Activated gamma-delta T cell treated with Interleukin-2 at 50 U/mL for 16 hours (primary cell): ENCODE measurements at places on chromosomes 2 and 18.

DNA sequence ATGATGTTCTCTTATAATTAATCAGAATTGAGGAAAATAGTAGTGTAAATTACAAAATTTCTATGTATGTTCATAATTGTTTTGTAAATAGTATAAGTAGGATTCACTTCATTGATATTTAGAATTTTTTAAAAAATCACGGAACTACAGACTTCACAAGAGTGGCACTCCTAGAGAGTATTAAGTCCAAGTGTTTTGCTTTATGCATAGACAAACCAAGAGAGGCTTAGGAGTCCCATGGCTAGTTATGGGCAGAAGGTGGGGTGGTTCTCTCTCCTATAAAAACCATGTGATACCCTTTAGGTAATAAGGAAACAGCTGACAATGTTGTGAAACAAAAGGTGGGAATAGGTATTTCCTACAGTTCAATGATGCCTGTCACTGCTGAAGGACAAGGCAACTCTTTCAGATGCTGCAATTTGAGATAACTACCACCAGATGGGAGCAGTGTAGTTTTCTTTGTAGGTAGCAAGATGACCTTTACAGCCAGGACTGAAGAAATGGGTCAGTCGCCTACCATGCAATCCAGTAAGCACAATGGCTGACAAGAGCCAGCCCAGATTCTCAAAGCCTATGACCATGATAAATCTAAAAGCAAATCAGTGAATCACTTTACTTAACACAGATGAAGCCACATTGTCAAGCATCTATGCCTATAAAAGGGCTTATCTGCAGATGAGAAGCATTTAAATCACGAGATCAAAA lies 83.9 kb downstream of the AAK1 start:
- DNase-seq = no peak

- no peak for DNase-seq
These were observed 108.7 kb downstream of the ZBTB7C start for GRCh38 chr18:48300463-48300961.

GRCh38 chr2:203650860-203651613 lies 55.4 kb upstream of the CD28 start:
- no peak for DNase-seq

DNA sequence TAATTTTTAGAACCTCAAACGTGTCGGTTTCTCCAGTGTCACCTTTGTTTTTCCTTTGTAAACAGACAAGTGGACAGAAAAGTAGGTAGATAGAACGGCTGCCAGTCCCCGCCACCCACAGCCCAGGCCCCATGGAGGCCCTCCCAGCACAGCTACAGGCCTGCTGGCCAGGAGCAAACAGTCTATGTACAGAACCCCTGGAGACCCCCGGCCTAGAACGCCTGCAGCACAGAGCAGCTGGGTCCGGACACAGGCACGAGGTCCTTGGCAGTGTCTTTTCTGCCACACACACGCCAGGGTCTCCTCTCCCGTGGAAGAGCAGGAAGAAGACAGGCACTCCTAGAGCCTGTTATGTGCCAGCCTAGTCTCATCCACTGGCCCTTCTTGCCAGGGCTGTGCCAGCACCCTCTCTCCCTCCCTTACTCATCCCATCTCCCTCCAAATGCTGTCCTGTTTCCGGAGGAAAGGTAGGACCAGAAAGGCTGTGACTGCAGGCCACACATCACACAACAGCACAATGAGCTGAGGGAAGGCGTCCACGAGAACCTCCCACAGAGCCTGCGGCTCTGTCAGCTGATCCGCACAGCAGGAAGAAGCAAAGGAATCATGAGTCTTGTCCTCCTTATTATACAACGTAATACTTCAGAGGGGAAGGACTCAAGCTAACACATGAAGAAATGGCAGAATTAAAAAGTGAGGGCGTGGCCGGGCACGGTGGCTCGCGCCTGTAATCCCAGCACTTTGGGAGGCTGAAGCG lies 7.7 kb downstream of the DTYMK start:
- DNase-seq = no peak

DNA sequence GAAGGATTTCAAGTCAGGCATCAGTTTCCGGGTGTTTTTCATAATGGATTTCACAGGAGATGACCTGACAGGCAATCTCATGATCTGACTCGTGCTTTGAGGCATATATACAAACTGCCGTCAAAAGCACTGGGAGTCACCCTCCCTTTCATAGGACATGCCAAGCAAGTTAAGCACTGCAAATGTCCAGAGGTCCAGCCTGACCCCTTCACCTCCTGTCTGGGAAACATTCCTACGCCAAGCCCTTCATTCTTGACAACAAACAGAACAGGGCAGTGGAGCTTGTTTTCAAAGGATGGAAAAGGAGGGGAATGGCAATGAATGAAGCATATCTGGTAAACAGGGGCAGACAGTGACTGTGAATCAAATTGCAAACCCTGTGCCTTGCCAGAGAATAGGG lies 963.6 kb downstream of the BCL11A start:
- no peak for DNase-seq

DNA sequence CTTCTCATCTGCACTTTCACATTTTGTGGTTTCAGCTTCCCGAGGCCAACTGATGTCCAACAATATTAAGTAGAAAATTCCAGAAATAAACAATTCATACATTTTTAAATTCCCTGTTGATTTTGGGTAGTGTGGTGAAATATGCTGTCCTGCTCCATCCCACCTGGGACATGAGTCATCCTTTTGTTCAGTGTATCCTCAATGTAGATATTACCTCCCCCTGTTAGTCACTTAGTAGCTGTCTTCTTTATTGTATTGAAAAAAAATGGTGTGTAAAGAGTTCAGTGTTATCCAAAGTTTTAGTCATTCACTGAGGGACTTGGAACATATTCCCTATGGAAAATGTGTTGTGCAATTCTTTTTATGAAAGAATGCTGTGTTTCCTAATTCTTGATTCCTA lies 348.1 kb downstream of the SOCS6 start:
- DNase-seq = no peak

DNA sequence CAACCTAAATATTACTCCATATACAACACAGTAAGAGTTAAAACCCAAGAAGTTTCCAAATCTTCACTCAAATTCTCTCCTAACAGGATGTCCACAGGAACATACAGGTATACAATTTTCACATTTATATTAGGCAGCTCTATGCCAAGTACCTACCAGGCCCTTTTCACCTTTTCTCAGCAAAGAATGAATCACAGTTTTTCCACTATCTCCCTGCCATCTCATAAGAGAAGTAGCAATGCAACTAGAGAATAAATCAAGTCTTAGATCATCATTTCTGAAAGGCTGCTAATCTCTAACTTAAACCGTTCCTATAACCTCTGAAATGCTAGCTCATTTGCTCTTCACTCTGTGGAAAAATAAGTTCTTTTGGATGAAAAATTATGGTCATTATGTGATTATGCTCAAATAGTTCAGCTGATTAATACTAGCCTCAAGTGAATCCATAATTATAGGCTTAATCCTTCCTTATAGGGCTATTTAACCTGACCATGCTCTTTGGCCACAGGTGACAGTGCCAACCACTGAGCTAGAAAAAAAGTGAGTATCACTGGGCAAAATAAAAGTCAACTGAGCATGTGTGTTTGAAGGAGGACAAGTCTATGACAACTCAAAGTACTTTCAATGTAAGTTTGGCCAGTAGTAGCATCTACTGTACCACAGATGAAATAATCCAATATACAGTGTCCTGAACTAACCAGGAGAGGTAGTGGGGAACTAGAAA lies 79.7 kb downstream of the COBLL1 start:
- no peak for DNase-seq

- no peak for DNase-seq
These were observed 45.3 kb upstream of the CCBE1 start for GRCh38 chr18:59742325-59743111.

GRCh38 chr2:111118981-111119821 lies 1.5 kb upstream of the BCL2L11 start:
- peak; percentile 17 for DNase-seq

GRCh38 chr18:48743886-48744285 lies 205.1 kb downstream of the CTIF start:
- no peak for DNase-seq

GRCh38 chr18:525036-525797 lies 24.7 kb upstream of the COLEC12 start:
- DNase-seq = no peak

- DNase-seq = peak; percentile 42
These were observed 1.1 kb downstream of the MEMO1 start for GRCh38 chr2:32009516-32010256.

GRCh38 chr2:127932199-127932876 lies 46.6 kb upstream of the AMMECR1L start:
- DNase-seq = no peak

DNA sequence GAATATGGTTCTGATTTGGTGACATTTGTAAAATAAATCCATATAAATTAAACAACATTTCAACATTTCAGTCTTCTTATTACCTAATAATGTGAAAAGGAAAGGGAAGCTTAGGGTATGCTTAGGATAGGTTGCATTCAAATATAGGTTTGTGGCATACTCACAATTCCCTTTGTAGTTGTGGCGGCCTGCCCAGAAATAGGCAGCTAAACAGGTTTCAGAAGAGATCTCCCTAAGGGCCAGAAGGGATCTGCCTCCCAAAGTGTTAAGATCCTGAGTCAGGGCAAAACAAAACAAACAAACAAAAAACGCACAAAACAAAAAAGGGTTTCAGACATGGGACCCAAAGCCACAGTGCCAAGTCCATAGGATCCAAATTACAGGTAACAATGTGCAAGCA lies 41.4 kb upstream of the TCF7L1 start:
- DNase-seq = no peak

DNA sequence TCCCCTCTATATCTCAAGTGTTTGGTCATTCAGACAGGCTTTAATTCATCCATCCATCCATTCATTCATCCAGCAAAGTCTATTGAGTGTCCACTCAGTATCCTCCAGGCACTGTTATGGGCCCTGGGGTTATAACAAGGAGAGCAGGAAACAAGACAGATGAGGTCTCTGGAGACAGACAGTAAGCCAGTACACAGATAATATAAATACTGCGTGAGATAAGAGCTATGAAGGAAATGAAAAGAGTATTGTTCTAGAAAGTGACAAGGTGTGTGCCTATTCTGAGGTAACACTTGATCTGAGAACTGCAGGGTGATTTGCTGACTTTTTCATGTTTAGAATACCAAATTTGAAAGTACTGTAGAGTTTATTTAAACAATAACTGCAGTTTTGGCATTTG lies 98.3 kb downstream of the OSBPL6 start:
- DNase-seq = no peak

- DNase-seq = no peak
These were observed 6.6 kb downstream of the TTLL4 start for GRCh38 chr2:218717262-218717661.

DNA sequence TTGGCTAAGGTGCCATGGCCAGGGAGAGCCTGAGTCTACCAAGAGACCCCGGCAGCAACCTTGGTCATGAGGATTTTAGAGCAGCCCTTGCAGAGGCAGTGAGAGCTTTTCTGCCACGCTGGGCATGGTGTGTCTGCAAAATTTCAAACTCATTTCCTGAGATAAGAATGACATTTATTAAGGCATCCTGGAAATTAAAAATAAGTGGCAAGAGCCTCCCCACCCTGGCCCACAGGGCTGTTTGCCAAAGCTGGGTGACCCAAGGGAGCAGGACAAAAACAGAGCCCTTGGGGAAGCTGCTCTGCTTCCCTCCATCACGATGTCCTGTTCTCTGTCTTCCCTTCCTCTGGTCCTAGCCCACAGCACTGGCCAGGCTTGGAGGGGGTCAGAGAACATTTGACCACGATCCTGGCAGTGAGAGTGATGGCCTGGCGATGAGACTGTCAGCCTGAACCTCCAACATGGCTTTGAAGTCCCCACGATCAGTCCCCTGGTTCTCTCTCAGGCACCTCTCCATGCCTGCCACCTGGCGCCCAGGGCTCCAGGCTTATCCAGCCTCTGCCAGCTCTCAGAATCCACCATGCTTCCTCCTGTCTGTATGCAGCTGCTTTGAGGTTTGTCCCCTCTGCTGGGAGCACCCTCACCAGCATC lies 68.9 kb upstream of the RMDN2 start:
- no peak for DNase-seq

DNA sequence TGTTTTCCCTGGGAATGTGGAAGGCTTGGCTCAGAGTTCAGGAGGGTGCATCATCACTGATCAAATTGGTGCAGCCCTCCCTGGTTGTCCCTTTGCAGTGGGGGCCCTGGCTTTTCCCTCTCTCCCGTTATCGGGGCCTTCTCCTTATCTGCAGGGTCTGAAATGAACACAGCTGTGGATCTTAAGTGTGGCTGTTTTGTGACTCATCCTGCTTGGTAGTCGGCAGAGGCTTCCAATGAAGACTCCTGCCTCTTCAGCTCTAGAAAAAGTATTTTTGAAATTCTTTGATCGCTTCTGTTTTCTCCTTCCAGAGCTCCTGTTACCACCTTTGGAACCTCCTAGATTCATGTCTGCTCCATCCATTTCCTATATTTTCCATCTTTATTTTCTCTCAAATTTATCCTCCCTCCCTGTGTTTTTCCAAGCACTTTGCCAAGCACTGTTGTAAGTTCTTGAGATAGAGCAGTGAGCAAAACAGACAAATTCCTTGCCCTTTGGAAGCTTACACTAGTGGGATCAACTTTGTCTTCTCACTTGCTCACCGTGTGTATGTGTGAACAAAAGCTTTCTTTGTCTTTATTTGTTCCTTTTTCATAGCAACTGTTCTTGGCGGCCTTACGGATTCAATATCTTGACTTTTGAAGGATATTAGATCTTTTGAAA lies 45.7 kb downstream of the RALB start:
- DNase-seq = no peak

GRCh38 chr2:127305990-127306585 lies 12.1 kb upstream of the ERCC3 start:
- no peak for DNase-seq

DNA sequence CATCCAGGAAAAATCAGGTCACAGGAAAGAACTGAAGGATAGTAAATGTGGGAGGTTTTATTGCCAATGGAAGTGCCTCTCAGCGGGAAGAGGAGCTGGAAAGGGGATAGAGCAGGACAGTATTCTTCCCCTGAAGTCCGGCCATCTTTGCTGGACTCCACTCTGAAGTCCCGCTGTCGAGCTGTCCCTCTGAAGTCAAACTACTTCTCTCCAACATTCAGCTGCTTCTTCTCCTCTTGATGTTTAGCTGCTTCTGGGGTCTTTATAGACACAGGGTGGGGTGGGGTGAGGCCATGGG lies 23.5 kb upstream of the SLC39A10 start:
- DNase-seq = no peak

GRCh38 chr2:55229221-55229620 lies 2.9 kb downstream of the CLHC1 start:
- no peak for DNase-seq

- DNase-seq = no peak
These were observed at the start of gene KIF1A for GRCh38 chr2:240819858-240820606. Gene KIF1A, minus strand, starts transcription at chr2:240820219. Its CDS starts 22,467 bp downstream, at chr2:240797752.

DNA sequence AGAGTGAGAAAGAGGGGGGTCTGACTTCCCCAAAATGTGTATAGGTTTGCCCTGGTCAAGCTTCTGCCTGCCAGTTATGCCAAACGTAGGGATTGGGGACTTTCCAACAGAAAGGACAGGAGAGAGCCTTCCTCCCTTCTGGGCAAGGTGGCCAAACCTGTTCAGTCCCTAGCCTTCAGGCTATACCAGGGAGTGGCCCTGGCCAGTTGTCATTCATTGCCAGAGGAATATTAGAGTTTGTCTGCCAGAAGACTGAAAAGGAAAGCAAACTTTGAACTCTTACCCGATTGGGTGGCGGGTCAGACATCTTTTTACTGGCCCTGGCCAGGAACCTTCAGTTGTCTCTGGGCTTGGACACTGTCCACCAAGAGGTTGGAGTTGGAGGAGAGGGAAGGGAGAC lies 22.1 kb downstream of the RAB3GAP1 start:
- DNase-seq = no peak

- no peak for DNase-seq
These were observed 26.3 kb upstream of the EPG5 start for GRCh38 chr18:45993438-45993837.
